ENCODE measurements at places on chromosomes 3 and 15.

GRCh38 chr3:116069024-116069423 is 376.3 kb downstream of the LSAMP start:
- DNase-seq = no peak

GRCh38 chr15:66288551-66289185 is 4.7 kb upstream of the DIS3L start:
- DNase-seq = no peak

- DNase-seq = no peak
These were observed 125.2 kb upstream of the CCNL1 start for GRCh38 chr3:157285141-157285540.

DNA sequence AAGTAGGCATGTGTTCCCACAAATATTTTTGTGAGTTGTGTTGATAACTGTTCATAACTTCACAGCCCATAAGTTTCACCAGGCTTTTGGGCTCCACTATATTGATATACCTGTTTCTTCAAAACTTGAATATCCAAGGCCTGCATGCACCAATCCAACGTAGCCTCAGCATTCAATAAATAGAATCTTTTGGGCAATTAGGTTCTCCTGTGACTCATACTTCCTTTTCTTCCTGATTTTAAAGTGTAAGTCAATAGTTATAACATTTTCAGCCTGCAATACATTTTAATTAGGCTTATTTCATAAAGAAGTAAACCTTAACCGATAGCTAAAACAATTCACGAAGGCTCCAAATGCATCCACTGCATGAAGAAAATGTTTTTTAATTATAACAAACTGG is 97.8 kb upstream of the SPRED1 start:
- no peak for DNase-seq

GRCh38 chr3:155629556-155629955 is 115.3 kb downstream of the PLCH1 start:
- no peak for DNase-seq
